ENCODE measurements at places on chromosomes 13 and 19.

DNA sequence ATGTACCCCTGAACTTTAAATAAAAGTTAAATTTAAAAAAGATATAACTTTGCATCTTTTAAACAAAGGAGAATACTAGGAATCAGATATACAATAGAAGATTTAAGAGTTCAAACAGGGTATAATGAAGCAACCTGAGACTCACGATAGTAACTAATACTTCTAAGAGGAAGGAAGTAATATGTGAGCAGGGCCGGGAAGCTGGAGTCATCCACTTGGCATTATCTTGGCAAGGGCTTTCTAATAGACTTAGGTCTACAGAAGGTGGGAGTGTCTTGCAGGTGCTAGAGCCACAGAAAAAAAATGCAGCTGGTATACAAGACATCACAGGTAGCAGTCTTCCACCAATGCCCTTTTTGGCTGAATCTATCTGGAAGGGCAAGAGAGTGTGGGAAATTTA is 231.9 kb downstream of the KCTD12 start:
- no peak for DNase-seq

GRCh38 chr13:108483981-108484380 is 145.4 kb upstream of the MYO16 start:
- DNase-seq, result no peak

DNA sequence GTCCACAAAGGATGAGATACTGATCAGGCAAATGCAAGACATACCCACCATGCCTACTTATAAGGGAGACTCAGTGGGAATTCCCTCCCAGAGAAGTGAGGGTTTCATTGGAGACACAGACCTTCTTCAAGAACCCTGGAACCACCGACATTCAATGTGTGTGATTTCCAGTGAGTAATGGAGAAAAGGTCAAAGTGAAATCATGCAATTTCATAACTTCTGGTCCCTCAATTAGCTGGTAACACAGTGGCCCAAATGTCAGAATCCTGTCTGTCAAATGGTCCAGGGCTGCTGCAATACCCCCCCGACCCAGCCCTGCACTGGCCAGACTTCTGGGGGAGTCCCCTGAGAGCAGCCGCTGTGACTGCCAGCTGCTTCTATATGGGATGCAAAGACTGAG is 4.7 kb upstream of the METTL21C start:
- DNase-seq, result no peak

DNA sequence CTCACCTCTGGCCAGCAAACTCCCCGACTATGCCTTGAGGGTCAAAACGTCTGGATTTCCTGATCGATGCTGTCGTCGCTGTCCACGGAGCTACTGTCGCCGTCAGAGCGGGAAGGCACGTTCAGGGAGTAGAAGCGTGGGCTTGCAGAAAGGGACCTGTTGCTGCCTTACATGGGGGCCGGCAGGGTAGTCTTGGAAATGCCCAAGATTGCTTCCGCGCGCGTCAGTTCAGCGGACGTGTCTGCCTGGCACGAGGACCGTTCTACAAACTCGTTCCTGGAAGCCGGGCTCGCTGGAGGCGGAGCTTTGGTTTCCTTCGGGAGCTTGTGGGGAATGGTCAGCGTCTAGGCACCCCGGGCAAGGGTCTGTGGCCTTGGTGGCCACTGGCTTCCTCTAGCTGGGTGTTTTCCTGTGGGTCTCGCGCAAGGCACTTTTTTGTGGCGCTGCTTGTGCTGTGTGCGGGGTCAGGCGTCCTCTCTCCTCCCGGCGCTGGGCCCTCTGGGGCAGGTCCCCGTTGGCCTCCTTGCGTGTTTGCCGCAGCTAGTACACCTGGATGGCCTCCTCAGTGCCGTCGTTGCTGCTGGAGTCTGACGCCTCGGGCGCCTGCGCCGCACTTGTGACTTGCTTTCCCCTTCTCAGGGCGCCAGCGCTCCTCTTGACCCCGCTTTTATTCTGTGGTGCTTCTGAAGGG is 15.4 kb downstream of the RB1 start:
- no peak for DNase-seq

DNA sequence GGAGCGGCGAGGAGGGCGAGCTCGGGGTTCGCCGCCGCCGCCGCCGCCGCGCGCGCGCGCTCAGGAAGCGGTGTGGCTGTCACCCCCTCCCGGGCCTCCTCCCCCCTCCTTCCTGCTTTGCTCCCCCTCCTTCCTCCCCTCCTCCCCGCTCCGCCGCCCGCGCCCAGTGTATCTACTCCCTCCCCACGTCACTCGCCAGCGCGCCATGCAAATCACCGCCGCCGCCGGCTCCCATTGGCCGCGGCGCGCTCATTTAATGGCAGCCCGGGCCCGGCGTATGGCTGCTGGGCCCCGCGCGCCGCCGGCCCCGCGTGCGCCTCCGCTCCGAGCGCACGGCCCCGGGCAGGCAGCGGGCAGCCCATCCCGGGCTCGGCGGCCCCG is 335 bp upstream of the SOX1 start:
- no peak for DNase-seq

- no peak for DNase-seq
Measured at GRCh38 chr13:110916301-110917142, 1.7 kb upstream of the ANKRD10 start.

DNA sequence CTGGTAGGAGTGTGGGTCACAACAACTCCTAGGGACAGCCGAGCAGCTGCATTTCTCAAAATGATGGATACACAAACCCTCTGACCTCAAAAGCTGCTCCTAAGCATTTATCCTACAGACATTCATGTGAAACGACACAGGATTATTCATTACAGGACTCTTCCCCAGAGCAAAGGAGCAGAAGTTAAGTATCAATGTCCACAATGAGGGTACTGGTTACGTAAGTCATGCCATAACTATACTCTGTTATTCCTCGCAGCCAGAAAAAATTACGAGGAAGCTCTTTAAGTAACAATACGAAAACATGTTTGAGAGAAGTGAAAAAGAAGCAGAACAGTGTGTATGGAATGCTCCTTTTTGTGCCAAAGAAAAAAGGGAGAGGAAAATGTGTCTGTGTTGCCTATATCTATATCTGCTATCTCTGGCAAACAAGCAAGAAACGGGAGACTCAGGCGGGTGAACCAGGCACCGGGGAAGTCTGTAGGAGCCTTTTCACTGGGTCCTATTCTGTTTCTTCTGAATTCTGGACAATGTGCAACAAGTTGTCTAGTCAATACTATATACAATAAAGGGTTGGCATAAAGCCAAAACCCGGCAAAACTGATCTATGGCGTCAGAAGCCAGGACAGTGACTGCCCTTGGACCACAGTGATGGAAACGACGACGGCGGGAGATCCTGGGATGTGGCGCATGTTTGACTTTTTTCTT is 1.3 kb downstream of the ISOC2 start:
- no peak for DNase-seq

GRCh38 chr19:14419106-14419813 is at the start of gene DDX39A:
Gene DDX39A (minus strand): TSS chr19:14419341. CDS start chr19:14413220, 6,121 bp downstream.
- DNase-seq, result peak; percentile 98

DNA sequence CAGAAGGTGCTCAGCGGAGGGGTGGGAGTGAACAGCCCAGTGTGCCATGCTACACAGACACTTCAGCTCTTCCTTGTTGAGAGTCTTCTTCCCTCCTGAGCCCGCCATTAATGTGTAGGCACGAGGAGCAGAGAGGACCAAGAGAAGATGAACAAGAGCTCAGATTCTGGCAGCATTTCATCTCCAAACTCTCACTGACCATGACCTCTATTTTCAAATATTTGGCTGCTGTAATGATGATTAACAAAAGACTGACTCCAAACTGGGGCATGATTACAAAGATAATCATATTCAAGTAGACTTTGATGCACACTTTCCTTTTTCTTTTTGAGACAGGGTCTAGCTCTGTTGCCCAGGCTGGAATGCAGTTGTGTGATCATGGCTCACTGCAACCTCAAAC is 236.5 kb downstream of the DCLK1 start:
- DNase-seq, result no peak

- DNase-seq, result no peak
Measured at GRCh38 chr19:33391631-33392249, 18.2 kb downstream of the CEBPG start.

DNA sequence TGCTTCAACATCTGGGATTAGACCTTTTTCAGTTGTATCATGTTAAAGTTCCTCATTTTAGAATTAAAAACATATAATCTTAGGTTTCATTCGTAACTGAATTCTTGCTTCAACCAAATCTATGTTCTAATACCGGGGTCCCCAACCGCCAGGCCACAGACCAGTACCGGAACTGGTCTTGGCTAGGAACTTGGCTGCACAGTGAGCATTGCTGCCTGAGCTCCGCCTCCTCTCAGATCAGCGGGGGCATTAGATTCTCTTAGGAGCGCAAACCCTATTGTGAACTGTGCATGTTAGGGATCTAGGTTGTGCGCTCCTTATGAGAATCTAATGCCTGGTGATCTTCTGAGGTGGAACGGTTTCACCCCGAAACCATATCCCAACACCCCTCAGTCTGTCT is 19.2 kb downstream of the ITM2B start:
- no peak for DNase-seq

DNA sequence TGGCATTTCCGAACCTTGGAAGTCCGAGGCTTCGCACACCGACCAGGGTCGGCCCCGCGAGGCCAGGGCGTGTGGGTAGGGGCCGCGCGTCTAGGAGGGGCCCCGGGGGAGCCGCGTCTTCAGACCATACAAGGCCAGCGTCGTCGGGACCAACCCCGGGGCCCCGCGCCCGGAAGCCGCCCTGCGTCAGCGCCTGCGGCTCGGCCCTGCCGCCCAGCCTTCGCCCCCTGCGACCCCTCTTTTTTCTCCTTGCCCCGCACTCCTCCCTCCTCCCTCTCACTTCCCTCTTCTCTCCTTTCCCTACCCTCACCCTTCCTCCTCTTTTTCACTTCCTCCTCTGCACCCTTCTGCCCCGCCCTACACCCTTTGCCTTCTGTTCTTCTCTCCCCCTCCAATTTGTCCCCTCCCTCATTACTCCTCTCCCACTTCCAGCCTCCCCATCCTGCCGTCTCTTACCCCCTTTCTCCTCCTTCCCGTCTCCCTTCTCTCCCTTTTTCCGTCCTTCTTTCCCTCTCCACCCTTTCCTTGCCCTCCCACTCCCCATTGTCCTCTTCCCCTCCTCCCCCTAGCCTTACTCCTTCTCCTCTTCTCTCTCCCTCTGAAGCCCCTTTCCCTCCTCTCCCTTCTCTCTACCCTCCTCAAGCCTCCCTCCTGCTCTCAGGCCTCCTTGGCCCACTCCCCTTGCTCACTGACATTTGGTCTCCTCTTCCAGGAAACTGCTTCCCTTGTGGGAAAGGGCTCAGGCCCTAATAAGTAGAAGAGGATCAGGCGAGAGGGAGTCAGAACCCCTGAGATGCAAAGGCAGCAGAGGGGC is 2.2 kb upstream of the PLEKHG2 start:
- no peak for DNase-seq

- DNase-seq, result no peak
Measured at GRCh38 chr19:36847968-36848367, 2.7 kb upstream of the ZNF345 start.

GRCh38 chr13:109821103-109821502 is 34.7 kb upstream of the IRS2 start:
- DNase-seq, result peak; percentile 40

DNA sequence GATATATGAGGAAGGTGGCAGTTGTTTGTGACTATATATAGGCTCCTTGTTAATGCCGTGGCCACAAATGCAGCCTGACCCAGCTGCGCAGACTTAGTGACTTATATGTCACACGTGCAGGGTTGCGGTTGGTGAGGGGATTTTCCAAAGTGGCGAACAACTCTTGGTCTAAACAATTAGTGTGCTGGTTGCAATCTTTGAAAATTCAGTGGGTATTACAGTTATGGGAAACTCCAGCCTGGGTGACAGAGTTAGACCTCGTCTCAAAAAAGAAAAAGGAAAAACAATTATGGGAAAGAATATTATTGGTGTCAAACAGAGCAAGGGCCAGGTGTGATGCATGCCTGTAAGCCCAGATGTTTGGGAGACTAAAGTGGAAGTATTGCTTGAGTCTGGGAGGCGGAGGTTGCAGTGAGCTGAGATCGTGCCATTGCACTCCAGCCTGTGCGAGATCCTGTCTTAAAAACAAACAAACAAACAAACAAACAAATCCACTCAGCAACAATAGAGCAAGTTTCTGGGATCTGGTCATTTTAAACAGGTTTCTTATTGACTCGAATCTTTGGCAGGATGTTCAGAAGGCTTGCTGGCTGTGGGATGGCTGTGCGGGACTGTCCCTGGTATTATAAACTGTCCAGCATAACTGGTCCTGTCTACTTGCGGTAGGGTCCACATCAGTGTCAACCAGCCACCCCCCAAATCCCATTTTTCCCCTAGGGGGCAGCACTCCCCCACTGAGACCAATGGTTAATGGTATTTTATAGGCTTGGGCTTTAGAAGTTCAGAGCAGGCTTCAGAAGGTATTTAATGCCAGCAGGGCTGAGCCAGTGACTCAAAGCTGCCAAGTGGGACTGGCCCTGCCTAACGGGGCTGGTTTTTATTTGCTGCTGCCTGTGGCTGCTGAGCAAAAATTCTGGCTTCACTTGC is 15.4 kb downstream of the RELB start:
- peak; percentile 34 for DNase-seq

- no peak for DNase-seq
Measured at GRCh38 chr13:110759710-110760109, 46.2 kb downstream of the ING1 start.

DNA sequence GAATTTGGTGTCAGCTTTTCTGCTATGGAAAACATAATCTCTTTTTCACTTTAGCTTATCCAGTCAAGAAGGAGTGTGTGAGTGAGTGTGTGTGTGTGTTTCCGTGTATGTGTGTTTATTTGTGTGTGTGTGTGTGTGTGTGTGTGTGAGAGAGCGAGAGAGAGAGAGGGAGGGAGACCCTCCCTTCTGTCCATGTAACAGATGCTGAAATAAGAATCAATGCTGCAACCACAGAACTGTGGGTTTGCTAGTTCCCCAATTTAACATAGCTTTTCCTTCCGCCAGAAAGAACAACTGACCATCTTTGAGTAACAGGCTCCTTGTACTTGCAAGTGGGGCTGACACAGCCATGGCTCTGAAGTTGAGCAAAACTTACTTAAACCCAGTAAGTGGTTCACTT is 5.2 kb downstream of the LCP1 start:
- DNase-seq, result no peak

DNA sequence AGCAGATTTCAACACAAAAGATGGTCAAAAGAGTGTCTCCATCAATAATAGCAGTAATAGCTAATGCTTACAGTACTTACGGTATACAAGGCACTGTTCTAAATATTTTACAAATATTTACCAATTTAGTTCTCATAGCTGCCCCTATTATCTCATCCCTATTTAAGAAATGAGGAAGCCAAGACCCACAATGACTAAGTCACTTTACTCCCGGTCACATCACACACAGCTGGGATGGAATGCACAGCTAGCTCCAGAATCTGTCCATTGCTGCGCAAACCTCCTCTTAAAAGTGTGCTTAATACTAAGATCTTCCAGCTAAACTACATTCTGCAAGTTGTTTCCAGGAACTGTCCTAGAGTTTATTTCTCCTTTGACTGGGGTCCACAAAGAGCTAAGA is 63.4 kb downstream of the RAP2A start:
- DNase-seq, result no peak

All from NCI-H526 (cell line).